ENCODE measurements at places on chromosomes 2 and 18.

DNA sequence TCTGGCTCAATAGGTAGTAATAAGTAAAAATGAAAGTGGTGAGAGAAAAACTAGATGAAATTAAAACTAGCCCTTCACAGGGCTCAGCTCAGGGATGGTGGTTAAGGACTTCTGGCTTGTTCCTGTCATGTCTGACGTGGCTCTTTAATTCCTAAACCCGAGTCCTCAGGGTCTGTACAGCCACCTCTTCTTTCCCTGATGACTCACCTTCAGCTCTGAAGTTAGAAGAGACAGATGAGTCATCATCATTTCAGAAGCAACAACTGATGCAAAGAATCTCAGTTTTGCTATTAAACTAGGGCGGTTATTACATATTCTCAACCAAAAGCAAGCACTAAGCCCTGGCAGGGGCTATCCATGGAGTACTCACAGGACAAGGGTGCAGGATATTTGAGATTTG, 24.0 kb upstream of the ITGB6 start:
- no peak for DNase-seq

DNA sequence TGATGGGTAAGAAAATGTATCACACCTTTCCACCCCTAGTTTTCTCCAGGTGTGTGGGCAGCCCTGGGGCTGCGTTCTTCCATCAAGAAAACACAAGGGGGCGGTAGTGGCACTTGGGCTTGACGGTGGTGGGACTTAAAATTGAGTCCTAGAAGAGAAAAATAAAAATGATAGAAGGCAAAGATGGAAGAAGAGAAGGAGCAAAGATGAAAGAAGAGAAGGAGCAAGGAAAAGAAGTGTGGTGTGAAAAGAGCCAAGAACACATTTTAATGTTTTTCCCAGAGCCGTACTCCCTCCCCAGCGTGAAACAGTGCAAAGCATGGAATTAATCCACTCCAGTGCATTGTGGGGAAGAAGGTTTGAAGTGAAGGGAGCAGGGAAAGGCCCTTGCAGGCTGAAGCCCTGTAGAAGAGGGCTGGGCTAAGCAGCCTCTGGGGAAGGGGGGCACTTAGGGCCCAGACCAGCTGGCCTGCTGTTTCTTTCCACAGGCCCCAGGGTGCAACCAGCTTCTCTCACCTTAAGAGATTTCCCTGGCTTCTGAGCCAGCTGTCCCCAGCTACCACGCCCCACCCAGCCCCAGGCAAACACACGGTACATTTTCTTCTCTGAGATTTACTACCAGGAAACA, 256.8 kb downstream of the RNF152 start:
- DNase-seq = no peak

DNA sequence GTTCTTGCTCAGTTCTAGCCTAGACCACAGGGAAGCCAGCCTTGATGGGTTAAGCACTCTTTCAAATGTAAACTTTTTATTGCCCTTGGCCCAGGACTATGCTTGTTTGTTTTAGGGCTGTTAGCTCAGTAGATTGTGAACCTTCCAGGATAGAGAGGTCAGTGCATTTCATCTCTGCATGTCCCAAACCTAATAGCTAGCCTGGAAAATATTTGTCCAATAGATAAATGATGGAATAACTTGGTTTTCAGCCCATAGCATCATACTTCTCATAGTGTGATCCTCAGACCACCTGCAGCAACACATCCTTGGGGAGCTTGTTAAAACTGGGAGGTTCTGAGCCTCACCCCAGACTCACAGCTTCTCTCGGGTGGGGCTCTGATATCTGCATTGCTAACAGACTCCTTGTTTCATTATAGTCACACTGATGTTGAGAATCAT, 59.8 kb downstream of the TRIB2 start:
- no peak for DNase-seq

DNA sequence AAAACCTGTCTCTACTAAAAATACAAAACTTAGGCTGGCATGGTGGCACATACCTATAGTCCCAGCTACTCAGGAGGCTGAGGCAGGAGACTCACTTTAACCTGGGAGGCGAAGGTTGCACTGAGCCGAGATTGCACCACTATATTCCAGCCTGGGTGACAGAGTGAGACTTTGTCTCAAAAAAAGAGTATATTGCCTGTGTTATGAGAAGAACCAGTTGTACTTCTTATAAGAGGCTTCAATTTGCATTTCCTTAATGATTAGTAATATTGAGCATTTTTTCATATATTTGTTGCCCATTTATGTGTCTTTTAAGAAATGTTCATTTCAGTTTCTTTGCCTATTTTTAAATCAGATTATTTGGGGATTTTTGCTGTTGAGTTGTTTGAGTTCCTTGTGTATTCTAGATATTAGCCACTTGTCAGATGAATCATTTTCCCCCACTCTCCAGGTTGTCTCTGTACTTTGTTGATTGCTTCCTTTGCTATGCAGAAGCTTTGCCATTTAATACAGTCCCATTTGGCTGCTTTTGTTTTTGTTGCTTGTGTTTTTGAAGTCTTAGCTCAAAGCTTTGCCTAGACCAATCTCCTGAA, 75.8 kb upstream of the LRPPRC start:
- DNase-seq = no peak

GRCh38 chr2:120206022-120206581, 17.1 kb downstream of the TMEM185B start:
- DNase-seq = peak; percentile 53

DNA sequence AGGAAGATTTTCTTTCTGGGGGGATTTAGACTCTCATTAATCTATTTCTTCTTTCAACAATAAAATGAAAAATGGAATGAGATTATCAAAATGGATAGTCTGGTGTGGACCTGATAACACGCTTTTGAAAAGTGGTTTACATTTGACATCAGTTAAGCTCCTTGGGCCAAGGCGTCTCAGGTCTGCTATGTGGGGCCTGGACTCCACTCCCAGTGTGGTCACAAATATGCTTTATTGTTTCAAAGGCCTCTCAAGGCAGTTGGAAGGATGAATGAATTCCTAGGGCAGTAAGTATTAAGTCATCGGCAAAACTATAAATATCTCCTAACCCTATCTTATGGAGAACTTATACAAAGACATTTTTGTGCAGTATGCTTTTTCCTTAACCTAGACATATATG, 74.5 kb downstream of the ETAA1 start:
- no peak for DNase-seq

GRCh38 chr2:227971619-227972230, 100.3 kb downstream of the DAW1 start:
- no peak for DNase-seq

- DNase-seq = no peak
Observed at GRCh38 chr2:201205515-201205849, 22.5 kb downstream of the CASP10 start.

All from stimulated activated CD8-positive, alpha-beta memory T cell treated with anti-CD3 and anti-CD28 coated beads, Interleukin-2, amount 100 ng/mL, for 48 hours (primary cell).